Left hindlimb (tissue), 1 donor: ENCODE measurements at places on chromosomes 5 and 9.

DNA sequence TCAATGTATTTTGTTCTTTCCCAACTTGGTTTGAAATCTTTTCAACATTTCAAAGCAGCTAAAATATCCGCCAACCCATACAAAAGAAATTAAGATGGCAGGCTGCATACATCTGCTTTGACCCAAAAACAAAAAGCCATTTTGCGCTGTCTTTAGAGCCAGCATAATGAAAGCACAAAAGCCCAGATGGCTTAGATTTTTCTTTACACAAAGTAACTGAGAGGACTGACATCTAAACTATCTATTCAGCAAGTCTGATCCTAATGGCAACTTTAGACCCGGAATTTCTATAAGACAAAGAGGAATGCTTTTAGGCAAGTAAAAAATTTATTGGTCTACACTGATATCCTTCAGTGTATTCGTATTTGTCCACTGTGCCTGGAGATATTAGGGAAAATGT lies 86.3 kb downstream of the MYO10 start:
- DNase-seq, result no peak

DNA sequence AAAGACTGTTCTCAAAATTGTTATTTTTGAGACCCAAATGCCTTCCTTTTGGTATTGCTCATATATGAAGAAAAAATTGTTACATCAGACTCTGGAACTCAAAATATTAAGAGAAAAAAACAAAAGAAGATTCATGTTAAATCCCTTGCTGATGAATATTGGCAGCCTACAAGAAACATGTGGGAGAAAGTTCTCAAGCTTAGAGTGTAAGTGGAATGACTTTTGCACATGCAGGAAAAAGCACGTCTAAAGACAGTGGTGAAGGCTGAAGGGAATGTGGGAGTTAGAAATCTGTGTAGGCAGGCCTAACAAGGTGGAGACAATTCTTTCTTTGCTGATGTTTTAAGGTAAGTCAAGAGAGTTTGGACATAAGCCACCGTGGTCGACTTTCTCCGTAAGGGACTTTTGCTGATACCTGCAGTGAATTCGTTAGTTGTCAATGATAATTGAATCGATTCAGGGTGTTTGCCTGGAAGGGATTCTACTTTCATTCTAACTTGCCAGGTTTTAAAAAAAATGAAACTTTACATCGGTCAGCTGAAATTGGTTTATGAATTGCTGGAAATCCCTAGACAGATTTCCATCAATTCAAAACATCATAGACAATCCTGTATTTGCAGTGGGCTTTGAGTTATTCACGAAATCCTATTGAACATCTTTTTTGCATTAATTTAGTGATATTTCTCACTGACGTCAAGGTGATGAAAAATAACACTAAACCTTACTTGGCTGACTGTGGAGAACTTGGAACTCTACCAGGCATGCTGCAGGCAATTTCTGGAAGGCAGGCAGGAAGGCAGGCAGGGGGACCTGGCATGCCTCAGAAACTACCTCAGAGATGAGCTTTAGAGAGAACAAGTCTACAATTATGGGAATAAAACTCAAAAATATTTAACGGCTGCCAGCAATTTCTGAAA lies 359.1 kb upstream of the ADAMTSL1 start:
- DNase-seq, result peak; percentile 73

- no peak for DNase-seq
Measured at GRCh38 chr9:14797435-14797834, 74.9 kb upstream of the CER1 start.

DNA sequence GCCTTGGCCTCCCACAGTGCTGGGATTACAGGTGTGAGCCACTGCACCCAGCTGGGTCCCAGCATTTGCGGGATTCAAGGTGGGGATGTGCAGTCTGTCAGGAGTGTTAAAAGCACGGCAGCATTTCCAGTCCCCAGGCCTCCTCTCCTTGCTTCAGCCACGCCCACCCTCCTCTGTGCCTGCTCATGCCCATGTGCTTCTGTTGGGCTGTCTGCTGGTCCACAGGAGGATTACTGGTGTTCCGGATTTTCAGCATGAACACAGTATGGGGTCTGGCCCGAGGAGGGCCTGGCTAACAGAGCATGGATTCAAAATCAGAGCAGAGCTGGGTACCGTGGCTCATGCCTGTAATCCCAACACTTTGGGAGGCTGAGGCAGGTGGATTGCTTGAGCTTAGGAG lies 5.5 kb downstream of the ARRDC1 start:
- no peak for DNase-seq

DNA sequence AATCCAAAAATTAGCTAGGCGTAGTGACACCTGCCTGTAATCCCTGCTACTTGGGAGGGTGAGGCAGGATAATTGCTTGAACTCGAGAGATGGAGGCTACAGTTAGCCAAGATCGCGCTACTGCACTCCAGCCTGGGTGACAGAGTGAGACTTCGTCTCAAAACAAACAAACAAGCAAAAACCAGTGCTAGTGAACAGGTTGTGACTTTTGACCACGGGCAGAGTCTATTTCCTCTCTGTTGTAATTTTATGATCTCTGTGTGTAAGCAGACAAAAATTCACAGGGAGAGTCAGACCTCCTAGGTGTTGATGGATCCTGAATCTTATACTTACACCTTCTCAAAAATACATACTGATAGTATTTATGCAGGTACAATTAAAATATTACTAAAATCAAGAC lies 65.8 kb downstream of the SPEF2 start:
- no peak for DNase-seq

DNA sequence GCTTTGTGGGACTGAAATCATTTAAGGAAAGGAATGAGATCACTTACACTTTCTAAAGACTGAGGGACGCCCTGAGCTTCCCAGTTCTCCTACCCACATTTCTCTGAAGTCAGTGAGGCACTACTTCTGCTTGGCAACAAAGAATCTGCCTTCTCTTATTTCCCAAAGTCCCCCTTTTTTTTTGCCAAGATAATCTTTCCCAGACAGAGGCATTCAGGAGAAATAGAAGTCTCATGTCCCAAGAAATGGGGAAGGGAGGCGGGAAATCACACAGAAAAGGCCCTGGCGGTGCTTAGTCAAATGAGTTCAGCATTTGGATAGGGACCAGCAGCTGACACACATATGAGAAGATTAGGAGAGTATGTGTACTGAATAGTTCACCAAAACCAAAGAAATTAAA lies 159.7 kb downstream of the MUSK start:
- peak; percentile 81 for DNase-seq

- DNase-seq, result no peak
Measured at GRCh38 chr5:1152156-1152555, 40.3 kb upstream of the SLC12A7 start.

DNA sequence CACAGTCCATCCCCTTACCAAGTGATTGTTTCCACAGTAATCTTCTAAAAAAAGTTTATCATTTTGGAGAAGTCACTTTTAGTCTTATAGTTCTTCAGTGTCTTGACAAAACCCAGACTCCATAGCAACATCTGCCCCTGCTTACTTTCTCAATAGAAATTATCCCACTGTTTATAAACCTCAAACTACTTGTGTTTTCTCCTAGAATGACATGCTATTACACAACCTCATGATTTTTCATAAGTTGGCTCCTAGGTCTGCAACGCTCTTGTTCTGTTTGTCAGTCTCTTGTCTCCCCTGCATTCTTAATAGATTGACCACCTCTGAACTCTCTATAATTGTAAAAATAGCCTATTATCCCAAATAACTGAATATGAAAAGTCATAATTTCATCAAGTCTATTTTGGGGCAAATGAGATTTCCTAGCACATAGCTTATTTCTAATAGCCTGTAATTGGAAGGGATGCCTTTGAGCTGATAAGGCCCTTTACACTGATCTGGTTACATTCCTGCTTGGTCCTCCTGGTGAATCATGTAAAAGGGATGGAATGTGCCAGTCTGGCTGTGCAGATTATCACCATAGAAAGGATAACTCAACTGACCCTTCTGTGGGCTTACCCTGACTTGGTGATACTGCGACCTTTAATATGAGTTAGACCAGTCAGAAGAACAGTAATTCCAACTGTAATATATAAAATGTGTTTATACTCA lies 69.6 kb downstream of the CHSY3 start:
- no peak for DNase-seq

DNA sequence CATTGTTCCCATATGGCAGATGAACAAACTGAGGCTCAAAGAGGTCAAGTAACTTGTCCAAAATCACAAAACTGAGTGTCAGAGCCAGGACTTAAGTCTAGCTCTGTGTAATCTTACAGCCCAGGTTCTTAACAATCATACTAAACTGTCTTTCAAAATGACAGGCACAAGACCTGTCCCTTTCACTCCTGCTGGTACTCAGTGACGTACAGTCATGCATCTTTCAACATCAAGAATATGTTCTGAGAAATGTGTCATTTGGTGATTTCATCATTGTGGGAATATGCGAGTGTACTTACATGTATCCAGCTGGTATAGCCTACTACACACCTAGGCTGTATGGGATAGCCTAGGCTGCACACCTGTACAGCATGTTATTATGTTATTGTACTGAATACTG lies 646.8 kb upstream of the WWC1 start:
- no peak for DNase-seq

DNA sequence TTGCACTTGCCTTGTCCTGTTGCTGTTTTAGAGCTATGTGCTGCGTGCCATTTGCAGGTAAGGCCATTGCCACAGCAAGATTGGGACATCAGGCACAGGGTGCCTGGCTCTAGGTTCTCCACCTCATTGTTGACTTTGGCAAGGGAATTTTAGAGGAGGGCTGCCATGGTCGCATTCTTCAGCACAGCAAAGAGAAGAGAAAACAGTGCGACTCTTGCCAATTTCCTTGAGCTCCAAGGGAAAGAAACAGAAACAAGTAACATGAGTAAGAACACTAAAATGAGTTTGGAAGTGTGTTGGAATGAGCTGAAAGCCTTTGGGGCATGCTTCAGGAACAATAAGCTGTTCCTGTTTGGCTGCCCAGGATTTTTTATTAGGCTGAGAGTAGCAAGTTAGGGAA lies 188.1 kb upstream of the IL12B start:
- no peak for DNase-seq

DNA sequence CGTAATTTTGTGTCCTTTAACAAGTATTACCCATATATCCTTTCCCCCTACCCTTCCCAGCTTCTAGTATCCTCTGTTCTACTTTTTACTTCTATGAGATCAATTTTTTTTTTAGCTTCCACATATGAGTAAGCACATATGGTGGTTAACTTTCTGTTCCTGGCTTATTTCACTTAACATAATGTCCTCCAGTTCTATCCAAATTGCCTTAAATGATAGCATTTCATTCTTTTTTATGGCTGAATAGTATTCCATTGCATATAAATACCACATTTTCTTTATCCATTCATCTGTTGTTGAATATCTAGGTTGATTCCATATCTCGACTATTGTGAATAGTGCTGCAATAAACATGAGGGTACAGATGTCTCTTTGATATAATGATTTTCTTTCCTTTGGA lies 36.4 kb downstream of the SKIC3 start:
- no peak for DNase-seq

DNA sequence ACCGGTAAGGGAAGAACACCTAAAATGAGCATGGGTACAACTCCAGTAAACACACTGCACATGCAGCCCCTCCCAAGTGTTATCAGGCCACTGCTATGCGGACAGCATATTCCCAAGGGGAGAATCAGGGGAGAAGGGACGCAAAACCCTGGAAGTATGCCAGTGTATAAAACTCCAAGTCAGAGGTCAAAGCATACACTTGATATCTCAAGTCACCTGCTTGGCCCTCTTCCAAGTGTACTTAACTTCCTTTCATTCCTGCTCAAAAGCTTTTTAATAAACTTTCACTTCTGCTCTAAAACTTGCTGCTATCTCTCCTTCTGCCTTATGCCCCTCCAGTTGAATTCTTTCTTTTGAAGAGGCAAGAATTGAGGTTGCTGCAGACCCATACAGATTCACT lies 408.1 kb downstream of the HTR1A start:
- DNase-seq, result no peak

DNA sequence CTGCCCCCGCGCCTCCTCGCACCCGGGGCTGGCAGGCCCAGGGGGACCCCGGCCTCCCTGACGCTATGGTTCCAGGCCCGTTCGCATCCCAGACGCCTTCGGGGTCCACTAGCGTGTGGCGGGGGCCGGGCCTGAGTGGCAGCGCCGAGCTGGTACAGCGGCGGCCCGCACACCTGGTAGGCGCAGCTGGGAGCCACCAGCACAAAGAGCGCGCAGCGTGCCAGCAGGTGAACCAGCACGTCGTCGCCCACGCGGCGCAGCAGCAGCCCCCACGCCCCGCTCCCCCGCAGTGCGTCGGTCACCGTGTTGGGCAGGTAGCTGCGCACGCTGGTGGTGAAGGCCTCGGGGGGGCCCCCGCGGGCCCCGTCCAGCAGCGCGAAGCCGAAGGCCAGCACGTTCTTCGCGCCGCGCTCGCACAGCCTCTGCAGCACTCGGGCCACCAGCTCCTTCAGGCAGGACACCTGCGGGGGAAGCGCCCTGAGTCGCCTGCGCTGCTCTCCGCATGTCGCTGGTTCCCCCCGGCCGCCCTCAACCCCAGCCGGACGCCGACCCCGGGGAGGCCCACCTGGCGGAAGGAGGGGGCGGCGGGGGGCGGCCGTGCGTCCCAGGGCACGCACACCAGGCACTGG lies 548 bp downstream of the TERT start:
- peak; percentile 23 for DNase-seq

GRCh38 chr5:116472274-116472673 lies 102.3 kb downstream of the SEMA6A start:
- no peak for DNase-seq

GRCh38 chr5:139897342-139897741 lies 101.7 kb downstream of the PSD2 start:
- no peak for DNase-seq

DNA sequence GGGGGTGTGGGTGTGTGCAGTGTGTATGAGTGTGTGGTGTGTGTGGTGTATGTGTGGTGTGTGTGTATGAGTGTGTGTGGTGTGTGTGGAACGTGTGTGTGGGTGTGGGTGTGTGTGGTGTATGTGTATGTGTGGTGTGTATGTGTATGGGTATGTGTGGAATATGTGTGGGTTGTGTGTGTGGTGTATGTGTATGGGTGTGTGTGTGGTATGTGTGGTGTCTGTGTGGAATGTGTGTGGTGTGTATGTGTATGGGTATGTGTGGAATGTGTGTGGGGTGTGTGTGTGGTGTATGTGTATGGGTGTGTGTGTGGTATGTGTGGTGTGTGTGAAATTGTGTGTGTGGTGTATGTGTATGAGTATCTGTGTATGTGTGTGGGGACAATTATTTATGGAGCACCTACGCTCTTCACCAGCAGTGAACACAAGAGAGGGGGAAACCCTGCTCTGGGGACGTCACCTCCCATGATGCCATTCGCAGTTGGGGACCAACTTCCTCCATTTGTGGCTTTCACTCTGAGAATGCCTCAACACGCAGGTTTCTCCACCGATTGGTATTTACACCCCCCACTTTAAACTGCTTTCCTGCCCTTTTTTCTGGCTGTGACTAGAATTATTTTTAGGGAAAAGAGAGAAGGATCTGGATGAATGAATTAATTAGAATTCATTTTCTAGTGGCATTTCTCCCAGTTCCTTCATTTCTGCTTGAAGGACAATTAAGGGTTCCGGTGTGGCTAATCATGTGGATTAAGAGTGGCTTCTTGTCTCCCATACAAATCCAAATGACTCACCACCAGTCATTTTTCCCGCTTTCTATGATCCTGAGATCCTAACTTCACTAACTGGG lies 238.1 kb downstream of the ROR2 start:
- DNase-seq, result no peak
